Hematopoietic multipotent progenitor cell treated with erythropoietin and hydrocortisone succinate and interleukin-3 and kit ligand, for 6 days (in vitro differentiated cells): ENCODE measurements at places on chromosomes 12 and 14.

- no peak for DNase-seq
Measured at GRCh38 chr12:77813558-77813957, 17.1 kb upstream of the NAV3 start.

DNA sequence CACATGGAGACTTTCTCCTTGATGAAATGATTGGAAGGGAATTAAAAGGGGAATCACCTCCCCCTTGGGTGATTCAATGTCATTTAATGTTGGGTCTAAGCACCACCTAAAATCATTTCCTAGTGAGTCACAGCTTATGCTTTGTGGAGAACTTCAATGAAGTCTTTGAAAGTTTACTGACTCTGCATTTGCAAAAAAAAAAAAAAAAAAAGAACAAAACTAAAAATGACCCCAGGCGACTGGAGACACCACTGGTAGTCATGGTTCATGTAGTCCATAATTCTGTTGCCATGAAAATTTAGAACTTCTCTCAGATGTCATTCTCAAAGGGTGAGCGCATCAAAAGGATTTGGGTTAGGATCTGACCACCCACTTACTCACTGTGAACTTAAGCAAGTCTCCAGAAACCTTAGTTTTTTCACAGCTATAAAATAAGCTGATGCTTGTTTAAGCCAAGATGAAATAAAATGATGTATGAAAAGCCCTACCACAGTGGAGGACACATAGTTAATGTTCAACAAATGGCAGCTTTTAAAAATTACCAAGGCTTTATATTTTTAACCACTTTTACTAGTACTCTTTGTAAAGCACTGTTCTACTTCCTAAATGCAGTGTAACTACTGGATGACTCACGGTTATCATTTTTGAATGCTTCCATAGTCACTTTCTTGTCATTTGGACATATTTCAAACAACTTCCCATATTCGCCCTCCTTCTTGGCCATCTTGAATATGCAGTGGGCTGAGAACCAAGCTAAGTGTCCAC, 18.1 kb upstream of the KSR2 start:
- no peak for DNase-seq

GRCh38 chr14:79670811-79671210, 540.5 kb downstream of the DIO2 start:
- no peak for DNase-seq

DNA sequence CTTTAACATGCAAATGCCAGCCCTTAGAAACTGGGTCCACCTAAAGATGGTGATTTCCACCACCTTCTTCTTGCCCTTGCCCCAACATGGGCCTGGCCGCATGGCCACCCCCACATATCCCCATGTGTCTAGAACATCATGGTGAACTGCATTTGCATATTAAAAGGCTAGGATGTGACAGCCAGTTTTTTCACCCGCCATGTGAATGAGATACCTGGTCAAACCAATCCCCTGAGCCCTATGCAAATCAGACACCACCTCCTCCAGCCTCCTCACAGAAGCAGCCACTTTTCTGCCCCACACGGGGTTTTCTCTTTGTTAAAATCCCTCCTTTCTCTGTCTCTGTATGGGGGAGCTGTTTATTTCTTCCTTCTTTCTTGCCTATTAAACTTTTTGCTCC, 1322.5 kb downstream of the FSCB start:
- DNase-seq, result no peak

GRCh38 chr14:99755068-99755405, 38.2 kb upstream of the EML1 start:
- DNase-seq, result no peak

GRCh38 chr14:79916892-79917291, 294.4 kb downstream of the DIO2 start:
- DNase-seq, result no peak

DNA sequence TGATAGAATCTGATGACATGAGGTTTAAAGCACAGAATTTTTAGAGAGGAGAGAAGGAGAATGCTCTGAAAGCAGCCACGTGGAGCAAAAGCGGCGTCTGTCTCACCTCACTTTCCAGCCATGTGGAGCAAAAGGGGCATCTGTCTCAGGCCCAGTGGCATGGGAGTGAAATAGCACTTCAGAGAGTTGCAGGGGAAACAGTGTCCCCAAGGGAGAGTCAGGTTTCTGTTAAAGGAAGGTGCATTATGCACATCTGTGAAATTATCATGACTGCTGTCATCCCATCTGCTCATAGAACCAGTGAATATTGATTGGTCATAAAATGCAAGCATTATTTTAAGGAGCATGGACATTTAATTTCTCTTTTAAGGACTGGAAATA, 124.0 kb downstream of the BICD1 start:
- no peak for DNase-seq

GRCh38 chr12:61857968-61858367, 402.2 kb upstream of the USP15 start:
- DNase-seq, result no peak

DNA sequence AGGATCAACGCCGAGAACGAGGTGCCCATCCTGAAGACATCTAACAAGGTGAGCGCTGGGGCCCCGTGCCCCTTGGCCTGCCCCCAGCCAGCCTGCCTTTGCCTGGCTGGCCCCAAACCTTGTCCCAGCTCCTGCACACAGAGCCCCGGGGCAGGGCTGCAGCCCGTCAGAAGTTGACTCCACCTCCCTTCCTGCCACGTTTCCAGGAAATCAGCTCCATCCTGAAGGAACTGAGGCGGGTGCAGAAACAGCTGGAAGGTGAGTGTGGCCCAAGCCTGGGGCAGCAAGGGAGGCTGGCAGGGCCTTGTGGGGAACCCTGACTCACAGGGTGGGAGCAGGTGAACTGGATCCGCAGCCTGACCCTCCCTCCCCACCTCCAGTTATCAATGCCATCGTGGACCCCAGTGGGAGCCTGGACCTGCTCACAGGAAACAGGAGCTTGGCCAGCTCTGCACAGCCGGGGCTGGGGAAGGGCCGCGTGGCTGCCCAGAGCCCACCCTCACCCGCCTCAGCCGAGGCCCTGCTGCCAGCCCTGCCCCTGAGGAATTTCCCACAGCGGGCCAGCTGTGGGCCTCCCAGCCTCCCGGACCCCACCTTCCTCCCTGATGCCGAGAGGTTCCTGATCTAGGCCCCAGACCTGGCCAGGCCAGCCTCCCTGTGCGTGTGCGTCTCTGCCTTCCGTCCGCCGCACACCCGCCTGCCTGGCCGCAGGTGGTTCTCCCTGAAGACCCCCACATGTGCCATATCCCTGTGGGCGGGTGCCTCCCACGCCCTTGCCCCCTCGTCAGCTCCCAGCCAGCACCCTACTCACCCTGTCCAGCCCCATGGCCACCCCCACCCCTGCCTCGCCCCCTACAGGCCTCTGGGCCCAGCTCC, 29.5 kb downstream of the CEP170B start:
- no peak for DNase-seq

DNA sequence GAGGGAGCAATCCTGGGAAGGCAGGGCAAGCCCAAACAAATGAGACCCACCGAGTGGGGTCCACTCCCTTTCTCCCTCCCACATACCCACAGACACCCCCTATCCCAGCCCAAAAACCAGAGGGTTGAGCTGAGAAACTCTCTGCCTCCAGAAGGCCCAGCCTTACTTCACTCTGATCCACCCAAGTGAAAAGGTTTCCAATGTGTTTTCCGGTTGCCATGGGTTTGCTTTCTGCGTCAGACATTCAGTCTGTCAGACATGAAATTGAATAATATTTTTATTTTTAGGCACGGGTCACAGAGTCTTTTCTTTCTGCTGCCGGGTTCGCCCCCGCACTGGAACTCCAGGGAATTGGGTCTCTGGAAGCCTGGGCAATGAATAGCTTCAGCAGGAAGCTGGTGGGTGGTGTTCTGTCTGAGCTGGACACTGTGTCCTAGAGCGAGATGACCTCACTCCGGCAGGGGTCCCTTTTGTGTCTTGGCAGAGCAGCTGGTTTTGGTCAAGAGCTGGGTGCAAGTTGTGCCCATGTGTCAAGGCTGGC, 69.8 kb upstream of the CLMN start:
- DNase-seq, result no peak
